A549 treated with CORT108297 at 1 μM for 4 hours (cell line): ENCODE measurements at places on chromosomes 13 and 19. TPM values are rescaled to one million over a fixed set of nuclear protein-coding genes. Genes with fewer than 3 reads are reported as not detected.

Gene KCNJ14
- 1.0 to 2.1 TPM (median 1.2 TPM) in 5 replicates for total RNA-seq

Gene IPO5
- total RNA-seq, result 71.0 to 98.0 TPM (median 84.2 TPM) in 5 replicates

Gene ZNF442
- not detected in 5 replicates for total RNA-seq

Gene ATP4B
- total RNA-seq, result not detected in 5 replicates

Gene FGF22
- total RNA-seq, result 0.22 to 1.2 TPM (median 0.76 TPM) in 5 replicates

Gene ZNF560
- total RNA-seq, result not detected in 5 replicates

Gene ARRDC2
- 22.1 to 31.5 TPM (median 29.4 TPM) in 5 replicates for total RNA-seq

Gene CCDC8
- total RNA-seq, result 0.02 TPM in 1 of 5 replicates, not detected in the others
